ENCODE measurements at places on chromosomes 7 and 10.

GRCh38 chr10:10658172-10658785 is 359.4 kb upstream of the CELF2 start:
- no peak for DNase-seq

DNA sequence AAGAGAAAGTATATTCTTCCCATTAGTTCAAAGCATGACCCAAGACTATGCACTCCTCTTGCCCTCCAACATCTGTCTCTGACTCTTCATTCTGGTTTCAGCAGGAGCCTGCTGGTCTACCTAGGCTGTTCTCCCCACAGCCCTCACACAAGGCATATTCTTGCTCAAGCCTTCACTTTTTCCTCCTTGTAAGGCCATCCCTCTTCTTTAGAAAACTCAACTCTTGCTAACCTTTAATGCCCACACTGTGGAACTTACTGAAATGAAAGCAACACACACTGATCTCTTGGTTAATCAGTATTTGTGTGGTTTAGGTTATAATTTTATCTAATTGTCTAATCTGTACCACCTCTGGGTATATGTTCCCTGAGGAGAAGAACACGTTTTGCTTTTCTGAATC is 75.8 kb downstream of the PRKCQ start:
- DNase-seq: peak; percentile 65

DNA sequence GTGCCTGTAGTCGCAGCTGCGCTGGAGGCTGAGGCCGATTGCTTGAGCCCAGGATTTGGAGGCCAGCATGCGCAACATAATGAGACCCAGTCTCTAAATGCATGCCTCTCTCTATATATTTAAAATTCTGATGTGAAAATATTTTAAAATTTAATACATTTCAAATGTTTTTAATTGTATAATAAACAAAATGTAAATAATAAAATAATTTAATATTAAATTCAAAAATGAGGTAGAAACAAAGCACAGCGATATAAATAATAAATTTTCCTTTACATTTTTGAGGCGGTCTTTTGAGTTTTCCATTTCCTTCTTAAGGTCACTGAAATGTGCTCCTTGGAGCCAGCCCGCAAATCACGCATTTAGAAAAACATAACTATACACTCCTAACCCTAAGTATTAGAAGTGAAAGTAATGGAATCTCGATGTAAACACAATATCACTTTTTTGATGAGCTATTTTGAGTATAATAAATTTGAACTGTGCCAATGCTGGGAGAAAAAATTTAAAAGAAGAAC is 523 bp upstream of the CDK1 start:
- DNase-seq: no peak

DNA sequence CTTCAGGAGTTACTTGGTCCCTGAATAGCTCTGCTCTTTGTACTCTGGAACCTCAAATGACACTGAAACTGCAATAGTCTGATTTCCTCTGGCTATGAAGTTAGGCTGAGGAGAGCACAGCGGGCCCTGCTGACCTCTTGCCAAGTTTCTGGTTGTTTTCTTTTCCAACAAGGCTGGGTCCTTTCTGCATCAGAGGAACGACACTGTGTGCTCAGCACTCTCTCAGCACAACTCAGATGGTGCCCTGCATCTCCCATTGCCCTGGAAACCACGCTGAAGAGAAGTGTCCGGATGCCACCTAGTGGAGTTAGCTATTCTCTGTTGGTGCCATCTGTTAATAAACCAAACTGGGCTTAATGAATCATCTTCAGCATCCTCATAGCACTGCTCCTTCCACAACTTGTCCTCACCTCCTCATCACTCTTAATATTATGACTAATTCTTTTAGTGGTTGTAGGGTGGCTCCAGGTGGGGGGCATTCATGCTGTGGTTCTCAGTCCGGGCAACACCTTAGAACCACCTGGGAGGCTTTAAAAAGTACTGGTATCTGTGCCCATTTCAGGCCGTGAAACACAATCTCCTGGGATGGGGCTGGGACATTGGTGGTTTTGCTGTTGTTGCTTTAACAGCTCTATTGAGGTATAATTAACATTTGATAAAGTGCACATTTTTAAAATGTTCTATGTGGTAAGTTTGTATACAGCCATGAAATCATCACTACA is 8.2 kb upstream of the EFCAB10 start:
- peak; percentile 75 for DNase-seq

GRCh38 chr10:124289851-124290795 is 128.6 kb downstream of the OAT start:
- no peak for DNase-seq

DNA sequence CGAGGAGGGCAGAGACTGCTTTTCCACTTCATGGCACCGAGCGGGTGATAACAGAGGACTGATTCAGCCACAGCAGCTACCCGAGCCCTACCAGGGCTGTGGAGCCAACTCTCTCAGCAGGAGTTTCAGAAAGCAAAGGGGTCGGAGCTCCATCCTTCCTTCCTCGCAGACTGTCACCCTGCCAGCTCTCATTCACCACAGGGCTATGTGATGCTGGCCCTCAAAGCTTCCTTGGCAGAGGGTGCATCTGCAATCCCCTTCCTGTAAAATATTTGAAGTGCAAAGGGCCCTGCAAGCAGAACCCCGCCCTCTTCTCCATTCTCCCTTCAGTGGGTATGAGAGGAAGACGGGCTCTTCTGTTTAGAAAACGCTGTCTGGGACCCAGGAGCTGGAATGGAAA is 105.3 kb upstream of the LYZL2 start:
- DNase-seq: no peak

GRCh38 chr10:35607475-35608327 is 2.6 kb downstream of the GJD4 start:
- peak; percentile 19 for DNase-seq

DNA sequence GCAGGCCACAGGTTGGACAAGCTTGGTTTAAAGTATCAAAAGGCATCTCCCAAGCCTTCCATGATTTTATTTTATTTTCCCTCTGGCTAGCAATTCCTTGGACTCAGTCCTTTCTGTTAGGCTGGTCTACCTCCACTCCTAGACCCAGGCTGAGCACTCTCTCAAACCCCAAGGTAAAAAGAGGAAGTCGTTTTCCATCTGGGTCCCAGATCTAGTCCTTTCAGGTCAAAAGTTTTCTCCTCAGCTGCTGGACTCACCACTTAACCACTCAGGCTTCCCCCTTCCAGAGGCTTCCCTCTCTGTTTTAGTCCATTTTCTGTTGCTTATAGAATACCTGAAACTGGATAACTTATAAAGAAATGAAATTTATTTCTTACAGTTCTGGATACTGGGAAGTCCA is 252.3 kb upstream of the MKLN1 start:
- no peak for DNase-seq

DNA sequence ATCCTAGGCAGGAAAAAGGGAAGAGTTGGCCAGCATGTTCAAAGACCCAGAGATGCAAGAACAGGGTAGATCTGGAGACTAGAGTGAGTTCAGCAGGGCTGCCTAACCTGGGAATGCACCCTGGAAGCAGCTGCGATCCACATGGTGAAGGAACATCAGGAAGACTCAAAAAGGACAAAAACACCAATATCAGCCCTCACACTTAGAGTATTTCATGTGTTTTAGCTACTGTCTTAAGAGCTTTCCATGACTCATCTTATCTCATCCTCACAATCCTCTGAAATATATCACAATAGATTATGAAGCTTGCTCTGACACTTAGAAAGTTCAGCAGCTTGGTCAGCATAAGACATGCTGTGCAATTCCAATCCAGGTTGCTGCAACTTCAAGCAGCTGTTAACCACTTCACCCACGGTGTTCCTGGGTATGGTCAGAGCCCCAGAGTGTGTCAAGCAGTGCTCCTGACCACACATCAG is 380.9 kb downstream of the PARD3 start:
- DNase-seq: no peak

DNA sequence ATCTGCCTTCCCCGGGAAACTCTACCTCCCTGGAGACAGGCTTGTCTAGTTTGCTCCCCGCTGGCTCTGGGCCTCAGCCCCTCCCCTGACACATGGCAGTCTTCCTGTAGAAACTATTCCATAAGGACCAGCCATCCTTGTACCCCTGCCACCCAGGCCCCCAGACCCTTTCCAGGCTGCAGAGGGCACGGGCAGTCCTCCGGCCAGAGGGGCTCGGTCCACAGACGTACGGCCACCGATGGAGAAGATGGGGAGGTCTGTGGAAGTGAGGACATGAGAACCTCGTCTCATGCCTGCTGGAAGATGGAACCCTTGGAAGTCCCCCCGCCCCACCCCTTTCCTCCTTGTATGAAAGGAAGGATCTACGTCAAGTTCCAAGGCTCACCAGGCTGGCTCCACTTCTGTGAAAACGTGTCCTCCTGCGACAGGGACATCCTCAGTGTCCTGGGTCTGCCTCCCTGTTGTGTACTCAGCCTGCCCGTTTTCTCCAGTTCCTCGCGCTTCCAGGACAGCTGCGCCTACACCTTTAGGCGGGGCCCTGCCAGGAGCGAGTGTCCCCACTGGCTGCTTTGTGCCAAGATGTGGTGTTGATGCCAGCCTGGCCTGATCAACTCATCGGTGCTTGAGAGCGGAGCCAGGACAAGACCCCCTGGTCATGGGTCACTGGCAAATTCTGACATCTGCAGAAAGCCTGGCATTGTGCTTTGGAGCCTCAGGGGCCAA is 414.9 kb downstream of the GLRX3 start:
- DNase-seq: no peak

GRCh38 chr10:26730552-26730951 is 33.1 kb downstream of the PDSS1 start:
- DNase-seq: no peak

DNA sequence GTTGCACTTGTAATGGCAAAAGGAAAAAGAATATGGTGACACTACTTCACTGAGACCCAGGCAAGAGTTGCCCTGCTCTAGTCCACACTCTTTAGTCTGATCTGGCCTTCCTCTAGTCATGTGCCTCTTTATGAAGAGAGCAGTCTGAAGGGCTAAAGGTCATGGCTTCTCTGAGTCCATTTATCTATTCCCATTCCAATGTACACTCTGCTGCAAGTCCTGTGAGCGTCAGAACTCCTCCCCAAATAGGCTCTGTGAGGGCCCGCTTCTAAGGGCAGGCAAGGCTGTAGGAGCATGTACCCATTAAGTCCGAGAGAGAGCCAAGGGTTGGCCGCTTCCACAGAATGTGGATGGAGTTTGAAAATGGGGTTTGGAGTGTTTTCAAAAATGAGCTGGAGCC is 209.3 kb downstream of the AHR start:
- DNase-seq: no peak

DNA sequence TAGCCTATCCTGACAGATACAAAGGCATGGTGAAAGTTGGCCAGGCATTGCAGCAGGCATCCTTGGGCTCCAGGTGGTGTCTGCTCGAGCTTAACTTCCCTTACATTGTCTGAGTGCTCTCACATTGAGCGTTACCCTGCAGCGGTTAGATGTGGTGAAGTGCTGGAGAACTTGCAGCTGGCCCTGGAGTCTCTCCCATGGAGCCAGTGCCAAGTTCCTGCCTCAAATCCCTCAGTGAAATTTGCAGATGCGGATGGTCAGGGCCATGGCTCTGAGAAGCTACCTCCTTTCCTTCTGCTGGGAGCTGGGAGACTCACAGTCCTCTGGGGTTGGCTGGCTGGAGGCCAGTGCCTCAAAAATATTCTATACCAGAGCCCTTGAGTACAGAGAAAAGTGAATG is 3.3 kb upstream of the ZNF746 start:
- no peak for DNase-seq

GRCh38 chr10:96025566-96025965 is 17.8 kb upstream of the CCNJ start:
- DNase-seq: no peak

- DNase-seq: peak; percentile 42
Measured at GRCh38 chr10:6200734-6201515, 1.8 kb upstream of the PFKFB3 start.

DNA sequence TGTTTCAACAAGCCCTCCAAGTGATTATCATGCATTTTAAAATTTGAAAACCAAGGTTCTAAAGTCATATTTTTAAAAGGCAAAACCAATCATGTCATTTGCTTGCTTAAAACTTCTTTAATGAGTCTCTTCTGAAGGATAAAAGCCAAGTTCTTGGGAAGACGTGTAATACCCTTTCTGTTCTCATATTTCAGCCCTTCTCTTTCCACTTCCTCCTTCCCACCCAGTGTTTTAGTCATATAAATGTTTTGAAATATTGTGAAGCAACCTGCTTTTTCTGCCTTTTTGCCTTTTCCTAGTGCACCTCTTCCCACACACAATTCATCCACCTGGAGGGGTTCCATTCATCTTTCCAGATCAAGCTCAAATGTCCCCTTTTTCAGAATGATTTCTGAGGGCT is 211.1 kb upstream of the LRRTM3 start:
- no peak for DNase-seq

- peak; percentile 31 for DNase-seq
Measured at GRCh38 chr7:41696323-41696916, 6.5 kb downstream of the INHBA start.

DNA sequence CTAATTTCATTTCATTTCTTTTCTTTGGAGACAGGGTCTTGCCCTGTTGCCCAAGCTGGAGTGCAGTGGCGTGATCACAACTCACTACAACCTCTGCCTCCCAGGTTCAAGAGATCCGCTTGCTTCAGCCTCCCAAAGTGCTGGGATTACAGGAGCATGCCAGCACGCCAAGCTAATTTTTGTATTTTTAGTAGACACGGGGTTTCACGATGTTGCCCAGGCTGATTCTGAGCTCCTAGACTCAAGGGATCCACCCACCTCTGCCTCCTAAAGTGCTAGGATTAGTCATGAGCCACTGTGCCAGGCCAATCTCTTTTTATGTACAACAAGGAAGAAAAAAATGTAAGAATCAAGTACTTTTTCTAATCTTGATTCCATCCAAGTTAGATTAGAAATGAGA is 10.7 kb upstream of the KMT2E start:
- peak; percentile 62 for DNase-seq

GRCh38 chr7:135160098-135160857 is 10.2 kb downstream of the CYREN start:
- no peak for DNase-seq

DNA sequence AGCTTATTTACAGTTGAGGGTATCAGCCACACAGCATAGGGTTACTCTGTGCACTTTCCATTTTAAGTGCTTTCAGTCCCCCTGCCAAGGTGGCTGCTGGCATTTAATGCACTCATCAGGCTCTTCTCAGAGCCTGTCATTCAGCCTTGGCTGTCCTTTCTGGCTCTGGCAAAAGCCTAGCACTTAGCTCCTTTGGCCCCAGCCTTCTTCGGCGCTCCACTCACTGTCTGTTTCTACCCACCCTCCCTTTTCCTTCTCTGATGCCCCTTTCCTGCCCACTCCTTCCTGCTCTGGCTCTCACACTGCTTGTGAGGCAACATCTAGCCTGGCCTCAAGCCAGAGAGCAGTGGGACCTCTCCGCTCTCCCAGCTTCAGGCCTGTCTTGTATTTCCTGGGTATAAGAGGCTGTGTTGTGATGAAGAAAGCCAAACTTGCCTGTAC is 60.2 kb downstream of the WIPF3 start:
- DNase-seq: no peak

DNA sequence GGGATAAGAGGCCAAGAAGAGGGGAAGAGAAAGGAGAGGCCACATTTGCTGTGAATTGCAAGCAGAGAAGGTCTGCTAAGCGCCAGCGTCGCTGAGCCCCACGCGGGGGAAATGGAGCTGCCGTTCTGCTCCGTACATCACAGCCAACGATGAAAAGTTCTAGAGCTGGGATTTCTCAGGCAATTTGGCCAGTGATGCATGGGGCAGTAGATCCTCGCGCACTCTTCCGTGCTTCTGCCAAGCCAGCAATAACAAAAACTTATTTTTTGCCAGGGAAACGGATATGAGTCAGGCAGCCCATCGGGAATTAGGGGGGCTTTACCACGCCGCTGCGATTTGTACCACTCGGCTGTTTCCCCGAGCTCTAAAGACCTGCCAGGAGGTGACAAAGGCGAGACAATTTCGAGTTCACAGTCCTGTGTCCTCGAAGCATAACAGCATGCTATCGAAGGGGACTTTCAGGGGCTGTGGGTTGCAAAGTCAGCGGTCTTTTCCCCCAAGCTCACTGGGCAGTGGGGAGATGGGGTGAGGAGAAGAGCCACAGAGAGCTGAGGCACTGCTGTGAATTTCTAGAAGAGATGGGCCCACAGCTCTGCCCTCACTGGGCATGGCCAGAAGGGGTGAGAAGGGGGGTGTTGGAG is 30.0 kb upstream of the SLF2 start:
- DNase-seq: no peak

Measured in activated CD4-positive, alpha-beta memory T cell treated with anti-CD3 and anti-CD28 coated beads for 36 hours (primary cell).